Activated naive CD4-positive, alpha-beta T cell (primary cell): ENCODE measurements at places on chromosomes 3 and 15.

DNA sequence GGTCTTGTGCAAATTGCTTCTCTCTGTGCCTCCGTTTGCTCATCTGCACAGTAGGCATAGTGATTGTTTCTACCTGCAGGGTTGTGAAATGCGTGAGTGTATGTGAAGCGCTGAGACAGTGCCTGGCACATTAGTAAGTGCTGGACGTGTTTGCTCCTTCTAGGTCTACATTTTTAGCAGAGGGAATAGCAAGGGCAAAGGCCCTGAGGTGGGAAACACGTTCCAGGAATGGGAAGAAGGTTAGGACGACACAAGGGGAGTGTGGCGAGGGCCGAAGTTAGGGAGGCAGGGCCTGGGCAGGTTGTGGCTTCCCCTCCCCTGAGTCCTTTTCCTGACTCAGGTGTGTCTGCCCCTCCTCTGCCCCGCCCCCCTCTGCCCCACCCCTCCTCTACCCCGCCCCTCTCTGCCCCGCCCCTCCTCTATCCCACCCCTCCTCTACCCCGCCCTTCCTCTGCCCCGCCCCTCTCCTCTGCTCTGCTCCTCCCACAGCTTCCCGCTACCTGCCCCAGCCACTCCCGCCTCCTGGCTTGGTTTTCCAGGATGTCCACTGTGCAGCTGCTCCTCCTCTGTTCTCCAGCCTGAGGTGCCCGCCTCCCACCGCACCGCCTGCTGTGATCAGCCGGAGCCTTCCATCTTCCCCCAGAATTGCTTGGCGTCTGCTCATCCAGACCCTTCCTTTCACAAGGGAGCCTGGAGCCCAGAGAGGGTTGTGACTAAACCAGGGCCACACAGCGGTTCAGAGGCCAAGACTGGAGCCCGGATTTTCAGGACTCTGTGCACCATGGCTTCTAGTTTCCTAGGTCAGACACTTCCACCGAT is 31.1 kb upstream of the SMAD6 start:
- DNase-seq: no peak

GRCh38 chr3:132161608-132162007 is 126.8 kb upstream of the CPNE4 start:
- DNase-seq: no peak

- no peak for DNase-seq
These were observed 161.9 kb upstream of the ATP11B start for GRCh38 chr3:182631183-182632076.

DNA sequence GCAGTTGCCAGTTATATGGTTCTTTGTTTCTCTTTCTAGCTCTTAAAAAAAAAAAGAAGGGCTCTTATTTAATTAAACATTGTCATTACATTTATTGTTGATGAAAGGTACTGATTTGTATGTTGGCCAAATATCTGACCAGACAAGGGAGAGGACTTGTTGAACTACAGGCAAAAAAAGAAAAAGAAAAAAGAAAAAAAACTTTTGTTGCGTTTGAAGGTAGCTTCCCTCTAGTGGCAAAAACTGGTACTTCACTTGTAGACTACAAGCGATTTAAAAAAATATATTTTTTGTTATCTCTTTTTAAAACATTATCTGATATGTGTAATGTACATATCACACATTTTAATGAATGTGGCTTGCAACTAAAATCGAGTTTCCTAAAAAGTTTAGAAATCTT is 280.6 kb downstream of the ROBO2 start:
- DNase-seq: no peak

- no peak for DNase-seq
These were observed 11.3 kb upstream of the NMNAT3 start for GRCh38 chr3:139689122-139689521.

- no peak for DNase-seq
These were observed 30.8 kb downstream of the B3GNT5 start for GRCh38 chr3:183283886-183284285.

GRCh38 chr3:44885618-44886017 is 11.2 kb downstream of the TGM4 start:
- DNase-seq: no peak

DNA sequence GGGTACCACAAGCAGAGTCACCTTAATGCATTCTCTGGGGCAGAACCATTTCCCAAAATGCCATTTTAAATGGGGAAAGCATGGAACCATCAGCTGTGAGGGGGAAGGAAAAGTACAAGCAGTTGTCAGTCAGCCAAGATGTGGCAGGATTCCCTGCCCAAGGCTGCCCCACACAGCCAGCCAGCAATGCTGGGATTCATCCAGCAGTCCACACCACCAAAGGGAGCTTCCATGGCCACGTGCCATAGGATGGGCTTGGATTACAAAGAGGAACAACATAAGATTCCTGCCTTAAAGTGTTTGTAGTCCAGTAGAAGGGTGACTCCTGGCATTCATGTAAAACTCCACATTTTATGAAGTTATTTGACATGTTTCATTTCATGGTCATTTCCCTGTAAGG is 233.3 kb downstream of the SHOX2 start:
- DNase-seq: no peak

- DNase-seq: no peak
These were observed 254.6 kb downstream of the UBE2E2 start for GRCh38 chr3:23457697-23458096.

GRCh38 chr3:129971351-129972052 is 3.0 kb upstream of the TRH start:
- no peak for DNase-seq

DNA sequence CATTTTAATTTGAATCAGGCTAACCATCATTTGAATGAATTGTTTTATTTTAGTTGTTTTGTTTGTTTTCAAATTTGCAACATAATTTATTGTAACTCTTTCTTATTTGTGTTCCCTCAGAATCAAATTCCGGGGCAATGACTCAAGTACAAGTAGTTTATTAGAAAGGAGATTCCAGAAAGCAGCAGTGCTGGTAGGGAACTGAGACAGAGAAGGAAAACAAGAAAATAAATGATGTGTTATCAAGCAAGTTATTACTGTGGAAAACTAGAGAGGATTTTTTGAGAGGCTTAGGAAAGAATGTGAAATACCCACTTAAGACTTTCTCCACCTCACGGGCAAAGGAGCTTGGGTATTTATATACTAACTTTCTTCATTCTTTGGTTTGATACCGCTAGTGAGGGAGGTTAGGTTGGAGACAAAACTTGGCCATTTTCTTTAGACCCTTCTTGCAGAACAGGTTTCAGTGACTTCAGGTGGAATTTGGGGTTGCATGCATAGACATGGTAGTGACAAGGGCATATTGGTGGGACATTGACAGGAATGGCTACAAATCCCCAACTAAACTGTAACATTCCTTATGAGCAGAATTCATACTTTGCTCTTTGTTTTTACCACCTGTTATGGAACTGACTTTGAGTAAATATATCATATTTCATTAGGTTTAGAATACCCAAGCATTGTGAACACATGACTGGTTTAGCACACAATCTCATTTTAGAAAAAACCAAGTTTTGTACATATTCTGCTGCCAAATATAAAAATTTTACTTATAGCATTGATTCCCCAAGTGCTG is 254.3 kb downstream of the ZBBX start:
- no peak for DNase-seq

- DNase-seq: no peak
These were observed 40.0 kb downstream of the FMN1 start for GRCh38 chr15:33154351-33155166.

GRCh38 chr15:76962337-76963013 is 30.9 kb downstream of the RCN2 start:
- DNase-seq: no peak

- no peak for DNase-seq
These were observed 43.6 kb downstream of the HMG20A start for GRCh38 chr15:77464129-77464865.

- no peak for DNase-seq
These were observed 5.8 kb upstream of the DBR1 start for GRCh38 chr3:138180375-138181029.

DNA sequence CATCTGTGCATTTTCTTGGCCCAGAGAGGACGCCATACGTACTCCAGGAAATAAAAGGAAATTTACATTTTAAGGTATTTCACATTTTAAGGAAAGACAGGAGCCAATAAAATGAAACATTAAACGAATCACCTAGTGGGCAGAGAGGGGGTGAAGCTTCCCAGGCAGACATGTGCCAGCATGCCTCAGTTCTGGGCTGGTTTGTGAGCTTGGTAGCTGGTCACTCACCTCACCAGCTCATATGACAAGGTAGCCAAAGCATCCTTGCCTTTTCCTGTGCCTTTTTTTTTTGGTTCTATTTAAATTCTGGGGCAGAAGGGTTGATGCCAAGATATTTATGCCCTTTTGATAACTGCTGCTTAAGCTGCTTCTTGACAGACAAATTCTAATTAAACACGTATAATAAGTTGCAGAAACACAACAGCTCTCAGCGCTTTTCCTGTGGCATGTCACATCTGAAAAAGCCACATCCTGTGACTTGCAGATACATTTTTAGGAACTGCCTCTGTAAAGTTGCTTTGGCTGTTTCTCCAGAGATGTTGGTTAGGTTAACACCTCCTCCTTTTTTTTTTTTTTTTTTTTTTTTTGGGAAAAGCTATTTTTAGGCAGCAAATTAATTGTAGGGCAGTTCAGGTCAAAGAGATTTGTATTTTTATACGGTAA is 218.6 kb downstream of the PDCD6IP start:
- no peak for DNase-seq

GRCh38 chr15:93261845-93262244 is 172.8 kb upstream of the RGMA start:
- no peak for DNase-seq

DNA sequence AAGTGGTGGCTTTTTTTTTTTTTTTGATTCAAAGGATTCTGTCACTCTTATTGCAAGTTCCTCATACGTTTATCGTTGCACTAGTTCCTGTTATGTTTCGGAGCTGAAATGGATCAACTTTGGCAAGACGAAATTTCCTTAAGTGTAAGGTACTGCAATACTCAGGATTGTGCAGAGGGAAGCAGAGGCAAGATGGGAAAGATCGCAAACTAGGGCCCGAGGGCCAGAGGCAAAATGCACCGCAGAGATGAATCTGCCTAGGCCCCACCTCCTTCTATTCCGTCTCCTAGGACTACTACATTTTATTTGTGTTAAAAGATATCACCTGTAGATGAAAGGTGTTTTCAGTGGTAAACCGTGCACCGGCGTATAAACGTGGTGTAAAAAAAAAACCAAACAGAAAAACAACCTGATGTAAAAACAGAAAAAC is 331 bp downstream of the RNU6-1 start:
- no peak for DNase-seq

DNA sequence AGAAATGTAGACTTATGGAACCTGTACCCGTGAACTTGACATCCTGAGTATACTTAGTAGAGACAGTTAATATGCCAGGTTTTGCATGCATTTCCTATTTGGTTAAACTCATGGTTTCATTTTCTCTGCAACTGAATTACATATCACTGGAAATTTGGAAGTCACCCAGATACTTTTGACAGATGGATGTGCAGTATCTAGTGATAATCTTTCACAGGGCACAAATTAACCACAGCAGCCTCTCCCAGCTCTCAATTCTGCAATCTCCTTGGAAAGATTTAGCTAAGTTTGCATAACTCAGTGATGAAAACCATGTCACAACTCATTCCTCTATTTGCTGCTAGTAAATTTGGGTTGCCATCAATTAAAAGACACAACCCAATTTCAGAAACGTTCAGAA is 162.3 kb upstream of the TPM1 start:
- no peak for DNase-seq

- DNase-seq: no peak
These were observed 148.8 kb upstream of the NDN start for GRCh38 chr15:23835953-23836352.

DNA sequence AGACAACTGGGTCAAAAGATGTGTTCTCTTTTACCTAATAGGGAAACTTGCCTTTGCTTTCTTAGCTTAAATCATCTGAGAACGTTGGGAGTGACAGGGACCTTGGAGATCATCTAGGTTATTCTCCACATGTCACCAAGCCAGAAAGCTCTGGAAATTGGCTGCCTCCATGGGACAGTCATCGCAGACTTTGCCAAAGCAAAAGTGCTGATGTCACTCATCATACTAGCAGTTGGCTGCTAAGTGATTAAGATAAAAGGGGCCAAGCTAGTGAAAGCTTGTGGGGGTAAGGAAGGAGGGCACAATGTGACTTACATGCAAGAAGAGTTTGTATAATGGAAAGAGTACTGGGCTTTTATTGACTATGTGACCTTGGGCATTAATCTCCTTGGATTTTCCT is 198.0 kb upstream of the PFN2 start:
- DNase-seq: no peak

DNA sequence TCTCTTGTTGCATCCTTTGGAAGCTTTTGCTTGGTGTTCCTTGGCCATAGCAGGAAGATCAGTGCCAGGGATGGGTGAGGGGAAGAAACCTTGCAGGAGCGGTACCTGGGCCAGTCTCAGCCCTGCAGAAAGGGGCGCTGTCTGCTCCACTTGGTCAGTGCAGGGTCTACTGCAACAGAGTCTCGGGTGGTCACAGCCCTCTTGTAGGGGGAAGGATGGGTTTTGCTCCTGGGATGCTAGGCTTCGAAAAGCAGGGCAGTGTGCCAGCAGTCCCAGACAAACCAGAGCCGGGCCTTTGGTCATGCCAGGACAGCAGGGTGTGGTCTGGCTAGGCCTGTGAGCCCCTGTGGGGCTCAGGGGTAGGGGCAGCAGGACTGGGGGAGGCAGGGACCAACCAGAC is 186.7 kb downstream of the APBA2 start:
- no peak for DNase-seq

GRCh38 chr3:62318752-62319569 is 54.4 kb downstream of the FEZF2 start:
- peak; percentile 7 for DNase-seq

DNA sequence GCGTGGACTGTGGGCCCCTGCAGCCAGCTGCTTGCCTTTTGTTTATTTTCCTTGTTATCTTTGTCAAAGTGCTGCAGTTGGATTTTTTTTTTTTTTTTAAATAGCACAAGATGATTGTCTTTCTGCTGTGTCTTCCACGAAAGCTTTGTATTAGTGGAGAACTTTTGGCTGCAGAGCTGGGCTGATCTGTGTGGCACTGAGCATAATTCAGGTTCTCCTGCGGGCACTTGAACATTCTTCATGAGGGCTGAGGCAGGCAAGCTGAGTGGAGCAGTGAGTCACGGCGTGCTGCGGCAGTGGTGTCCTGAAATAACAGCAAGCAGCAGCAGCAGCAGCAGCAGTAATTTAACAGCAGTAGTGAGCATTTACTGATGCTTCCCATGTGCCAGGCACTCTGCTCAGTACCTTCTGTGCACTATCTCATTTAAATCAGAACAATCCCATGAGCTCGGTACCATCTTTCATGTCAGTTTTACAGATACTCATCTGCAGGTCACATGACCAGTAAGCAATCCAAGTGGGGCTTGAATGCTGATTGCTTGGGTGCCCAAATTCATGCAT is 45.8 kb downstream of the MITF start:
- no peak for DNase-seq

GRCh38 chr3:14647976-14648955 is 3.3 kb upstream of the CCDC174 start:
- no peak for DNase-seq

- DNase-seq: no peak
These were observed 413.7 kb upstream of the TBL1XR1 start for GRCh38 chr3:177610686-177611633.
